ENCODE measurements at places on chromosomes 11 and 22. TPM values are rescaled to one million over a fixed set of nuclear protein-coding genes. Genes with fewer than 3 reads are reported as not detected.

DNA sequence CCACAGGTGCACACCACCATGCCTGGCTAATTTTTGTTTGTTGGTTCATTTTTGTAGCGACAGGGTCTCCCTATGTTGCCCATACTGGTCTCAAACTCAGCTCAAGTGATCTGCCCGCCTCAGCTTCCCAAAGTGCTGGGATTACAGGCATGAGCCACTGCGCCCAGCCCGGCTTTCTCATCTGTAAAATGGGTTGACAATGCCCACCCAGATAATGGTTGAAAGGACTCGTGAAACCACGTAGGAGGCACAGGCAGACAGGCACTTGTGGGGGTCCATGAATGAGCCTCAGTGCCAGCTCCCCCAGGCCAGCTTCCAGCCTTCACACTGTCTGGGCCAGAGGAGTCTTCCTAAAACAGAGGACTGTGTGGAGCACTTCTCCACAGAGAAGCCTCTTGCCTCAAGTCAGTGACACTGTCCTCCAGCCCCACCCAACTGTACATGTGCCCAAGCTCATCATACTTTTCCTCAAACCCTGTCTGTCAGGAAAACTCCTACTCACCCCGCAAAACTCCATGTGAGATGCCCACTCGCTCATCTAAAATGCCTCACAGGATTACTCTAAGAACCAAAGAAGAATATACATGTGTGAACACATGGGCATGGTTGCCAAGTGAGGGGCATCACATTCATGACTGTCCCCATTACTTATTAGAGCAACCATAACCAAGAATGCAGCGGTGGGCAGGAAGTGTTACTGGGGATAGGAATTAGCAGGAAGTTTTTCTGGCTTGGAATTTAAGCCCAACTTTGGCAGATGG lies 32.1 kb upstream of the WNT7B start:
- no peaks in the 10 kb centered on the region for H3K27me3 ChIP-seq
- peaks cover 25% of the 10 kb centered on the region for H3K4me1 ChIP-seq
- peaks cover 8% of the 10 kb centered on the region for H3K36me3 ChIP-seq
- peak overlapping the region; percentile 91 for H3K27ac ChIP-seq
- no peak for DNase-seq

DNA sequence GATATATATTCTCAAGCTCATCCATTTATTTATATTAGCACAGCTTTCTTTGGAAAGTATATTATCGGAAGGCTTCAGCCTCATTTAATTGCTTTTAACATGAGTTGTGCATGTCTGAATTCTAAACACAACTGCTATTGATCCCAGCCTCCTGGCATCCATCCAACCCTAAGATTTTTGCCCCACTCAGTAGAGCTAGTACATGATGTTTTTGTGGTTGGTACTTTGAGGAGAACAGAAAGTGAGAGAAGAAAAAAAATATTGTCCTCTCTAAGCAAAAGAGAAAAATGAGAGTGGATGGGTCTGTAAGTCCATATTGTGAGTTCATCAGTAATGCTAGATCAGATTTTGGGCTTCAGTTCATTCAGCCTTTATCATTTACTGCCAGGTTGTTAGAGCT lies 198.7 kb downstream of the DDX10 start:
- no peaks in the 10 kb centered on the region for H3K27me3 ChIP-seq
- no peak overlapping the region for H3K4me3 ChIP-seq
- no peaks in the 10 kb centered on the region for H3K4me1 ChIP-seq
- H3K36me3 ChIP-seq, result no peaks in the 10 kb centered on the region
- H3K27ac ChIP-seq, result no peak overlapping the region

DNA sequence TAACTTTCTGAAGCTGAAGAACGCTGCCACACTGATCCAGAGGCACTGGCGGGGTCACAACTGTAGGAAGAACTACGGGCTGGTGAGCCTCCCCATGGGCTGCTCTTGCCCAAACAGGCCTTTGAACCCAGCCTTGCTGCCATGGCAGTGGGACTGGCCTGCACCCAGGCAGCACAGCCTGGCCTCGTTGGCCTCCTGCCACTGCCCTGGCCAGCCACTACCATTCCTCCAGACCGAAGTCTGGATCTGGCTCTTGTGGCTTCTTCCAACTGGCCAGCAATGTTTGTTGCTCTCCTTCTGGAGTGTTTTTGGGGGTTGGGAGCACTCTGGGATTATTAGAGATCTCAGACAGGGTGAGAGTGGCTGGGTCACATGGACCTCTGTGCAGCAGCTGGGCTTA lies 51.0 kb downstream of the MYO7A start:
- no peaks in the 10 kb centered on the region for H3K36me3 ChIP-seq
- peaks cover 16% of the 10 kb centered on the region for H3K27me3 ChIP-seq
- no peaks in the 10 kb centered on the region for H3K4me1 ChIP-seq

- H3K36me3 ChIP-seq, result peaks cover 27% of the 10 kb centered on the region
- H3K27me3 ChIP-seq, result no peaks in the 10 kb centered on the region
- DNase-seq, result no peak
- H3K4me1 ChIP-seq, result peaks cover 5% of the 10 kb centered on the region
Observed at GRCh38 chr11:36123336-36124101, 165.7 kb downstream of the COMMD9 start.

- H3K4me3 ChIP-seq, result no peak overlapping the region
- H3K27ac ChIP-seq, result no peak overlapping the region
- peaks cover 6% of the 10 kb centered on the region for H3K4me1 ChIP-seq
- DNase-seq, result no peak
Observed at GRCh38 chr11:31798057-31798553, 13.0 kb downstream of the PAX6 start.

WNT11 gene
- not detected for total RNA-seq

- H3K27me3 ChIP-seq, result no peaks in the 10 kb centered on the region
- H3K27ac ChIP-seq, result no peak overlapping the region
- no peak overlapping the region for H3K4me3 ChIP-seq
- H3K36me3 ChIP-seq, result no peaks in the 10 kb centered on the region
- no peaks in the 10 kb centered on the region for H3K4me1 ChIP-seq
- peak; percentile 12 for DNase-seq
Observed at GRCh38 chr11:91608677-91609076, 615.9 kb upstream of the FAT3 start.

SLC6A5 gene
- total RNA-seq, result not detected
